IPS-NIHi11 (cell line): ENCODE measurements at places on chromosomes 4 and X.

DNA sequence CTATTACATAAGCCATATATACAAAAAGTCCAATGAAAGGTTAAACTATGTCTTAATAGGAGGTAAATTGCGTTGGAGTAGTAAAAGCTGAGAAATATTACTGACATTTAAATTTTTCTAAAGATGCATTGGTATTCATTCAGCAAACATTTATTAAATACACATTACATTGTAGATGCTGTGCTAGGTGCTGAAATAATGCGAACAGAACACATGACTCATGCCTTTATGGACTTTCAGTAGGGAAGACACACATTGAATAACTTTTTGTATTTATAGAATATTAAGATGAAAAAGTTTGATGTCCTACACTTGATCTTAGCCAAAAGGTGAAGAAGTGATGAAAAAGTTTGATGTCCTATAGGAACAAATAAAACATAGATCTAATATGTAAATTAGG lies 871.1 kb upstream of the SLIT2 start:
- no peak for DNase-seq

DNA sequence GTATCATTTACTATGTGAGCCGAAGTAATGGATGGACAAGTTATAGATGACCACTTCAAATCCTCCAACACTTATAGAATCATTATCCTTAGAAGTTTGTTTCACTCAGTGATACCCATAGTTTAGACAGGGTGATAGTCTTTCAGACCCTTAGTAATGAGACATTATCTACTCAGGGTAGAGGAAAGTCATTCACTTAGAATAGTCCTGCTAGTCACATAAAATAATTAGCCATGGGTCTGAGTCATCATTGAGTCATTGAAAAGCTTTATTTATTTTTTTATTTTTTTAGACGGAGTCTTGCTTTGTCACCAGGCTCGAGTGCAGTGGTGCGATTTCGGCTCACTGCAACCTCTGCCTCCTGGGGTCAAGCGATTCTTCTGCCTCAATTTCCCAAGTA lies 321.7 kb upstream of the FSTL5 start:
- no peak for DNase-seq

DNA sequence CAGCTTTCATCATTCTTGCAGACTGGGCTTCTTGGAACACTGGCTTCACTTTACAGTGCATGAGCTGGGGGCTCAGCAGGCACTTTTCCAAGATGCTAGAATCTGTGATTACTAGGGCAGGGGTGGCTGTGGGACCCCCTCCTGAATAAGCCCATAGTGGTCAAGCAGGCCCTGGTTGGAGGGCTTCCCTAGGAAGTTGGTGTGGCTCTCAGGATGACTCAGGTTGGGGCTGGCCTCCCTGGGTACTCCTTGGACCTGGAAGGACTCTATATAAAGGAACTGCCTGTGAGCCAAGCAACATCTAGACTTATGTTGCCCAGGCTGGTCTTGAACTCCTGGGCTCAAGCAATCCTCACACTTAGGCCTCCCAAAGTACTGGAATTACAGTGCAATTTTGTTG lies 88.3 kb upstream of the HELT start:
- DNase-seq, result no peak

DNA sequence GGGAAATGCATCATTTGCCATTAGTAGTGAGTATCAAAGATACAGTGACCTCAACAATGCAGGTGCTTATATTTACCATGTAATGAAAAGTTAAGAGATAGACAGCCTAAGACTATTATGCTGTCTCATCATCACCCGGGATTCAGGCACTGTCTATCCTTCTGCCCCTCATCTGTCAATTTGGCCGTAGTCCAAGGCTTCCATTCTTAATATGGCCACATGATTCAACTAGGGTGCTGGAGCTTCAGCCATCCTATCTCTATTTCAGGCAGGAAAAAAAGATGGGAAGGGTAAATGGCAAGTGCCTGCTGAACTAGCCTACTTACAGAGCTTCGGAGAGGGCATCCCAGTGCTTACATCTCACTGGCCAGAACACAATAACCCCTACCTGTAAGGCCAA lies 196.7 kb upstream of the LNX1 start:
- no peak for DNase-seq

DNA sequence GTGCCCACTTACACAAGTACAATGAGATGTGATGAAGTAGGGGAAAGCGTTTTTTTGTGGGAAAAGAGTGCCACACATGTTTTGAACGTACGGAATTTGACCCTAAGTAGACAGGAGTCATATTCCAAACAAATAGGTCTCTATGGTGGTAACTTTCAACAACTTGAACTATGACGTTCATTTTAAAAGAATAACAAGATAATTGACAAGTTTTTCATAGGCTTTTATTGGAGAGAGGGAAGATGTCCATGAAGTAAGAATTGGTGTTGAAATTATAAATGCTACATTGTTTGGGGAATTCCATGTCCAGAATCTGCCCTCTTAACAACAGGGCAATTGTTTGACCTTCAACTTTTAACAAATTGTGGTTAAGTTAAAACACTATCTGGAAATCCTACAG lies 126.5 kb downstream of the GASK1B start:
- no peak for DNase-seq

DNA sequence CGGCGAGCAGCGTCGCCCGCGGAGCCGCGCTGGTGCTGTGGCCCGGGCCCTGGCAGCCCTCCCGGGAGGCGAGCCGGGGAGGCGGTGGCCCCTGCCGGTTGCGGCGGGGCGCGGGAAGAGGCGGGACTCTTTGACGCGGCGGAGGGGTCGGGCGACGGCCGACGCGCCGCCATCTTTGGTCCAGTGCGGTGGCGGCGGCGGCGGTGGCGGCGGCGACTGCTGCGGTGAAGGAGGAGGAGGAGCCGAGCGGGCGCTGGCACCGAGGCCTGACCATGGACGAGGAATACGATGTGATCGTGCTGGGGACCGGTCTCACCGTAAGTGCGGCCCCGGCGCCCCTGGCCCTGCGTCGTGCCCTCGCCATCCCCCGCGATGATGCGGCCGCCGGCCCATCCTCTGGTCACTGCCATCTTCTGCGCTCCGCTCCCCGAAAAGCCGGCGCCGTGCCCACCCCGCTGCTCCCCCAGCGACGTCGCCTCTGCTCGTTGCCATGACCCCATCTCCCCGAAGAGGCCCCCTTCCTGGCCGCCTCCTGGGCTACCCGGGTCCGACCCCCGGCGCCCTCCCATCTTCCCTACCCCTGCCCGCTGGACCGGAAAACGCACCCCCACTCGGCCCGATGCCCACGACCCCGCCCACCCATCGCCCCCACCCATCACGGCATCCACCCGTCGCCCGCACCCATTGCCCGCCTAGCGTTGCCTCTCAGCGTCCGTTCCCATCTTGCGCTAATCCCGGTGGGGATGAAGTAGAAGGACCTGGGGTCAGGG lies at the start of gene GDI1:
Gene GDI1, plus strand, starts transcription at position 172 of the 770 bp plus-strand sequence. Its CDS starts 101 bp downstream, at position 273.
- peak; percentile 80 for DNase-seq

- no peak for DNase-seq
Observed at GRCh38 chrX:69096963-69097362, 68.3 kb downstream of the PJA1 start.

GRCh38 chr4:5420266-5420665 lies 288.1 kb downstream of the EVC2 start:
- no peak for DNase-seq

DNA sequence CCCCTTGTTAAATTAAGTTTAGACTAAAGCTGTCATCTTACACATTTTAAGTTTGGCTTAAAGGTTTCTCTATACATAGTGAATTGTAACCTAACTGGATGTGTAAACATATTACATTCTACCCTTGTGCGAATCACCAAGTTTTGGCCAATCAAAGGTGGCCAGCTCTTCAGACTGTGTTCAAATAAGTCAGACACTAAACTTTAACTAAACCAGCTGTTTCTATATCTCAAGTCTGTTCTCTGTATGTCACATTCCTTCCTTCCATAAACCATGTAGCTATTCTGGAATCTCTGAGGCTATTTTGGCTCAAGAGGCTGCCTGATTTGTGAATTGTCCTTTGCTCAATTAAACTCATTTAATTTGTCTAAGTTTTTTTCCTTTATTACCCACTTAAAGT lies 6.7 kb downstream of the SULT1B1 start:
- no peak for DNase-seq

GRCh38 chrX:39309721-39310152 lies 508.5 kb downstream of the MID1IP1 start:
- no peak for DNase-seq

GRCh38 chrX:49039598-49040375 lies 3.4 kb downstream of the TFE3 start:
- DNase-seq, result peak; percentile 70

GRCh38 chrX:120305531-120306141 lies 5.6 kb downstream of the TMEM255A start:
- no peak for DNase-seq

GRCh38 chr4:158811704-158812103 lies 42.9 kb downstream of the FNIP2 start:
- DNase-seq, result no peak
